Fibroblast of skin of scalp (primary cell): ENCODE measurements at places on chromosomes 1 and 21.

DNA sequence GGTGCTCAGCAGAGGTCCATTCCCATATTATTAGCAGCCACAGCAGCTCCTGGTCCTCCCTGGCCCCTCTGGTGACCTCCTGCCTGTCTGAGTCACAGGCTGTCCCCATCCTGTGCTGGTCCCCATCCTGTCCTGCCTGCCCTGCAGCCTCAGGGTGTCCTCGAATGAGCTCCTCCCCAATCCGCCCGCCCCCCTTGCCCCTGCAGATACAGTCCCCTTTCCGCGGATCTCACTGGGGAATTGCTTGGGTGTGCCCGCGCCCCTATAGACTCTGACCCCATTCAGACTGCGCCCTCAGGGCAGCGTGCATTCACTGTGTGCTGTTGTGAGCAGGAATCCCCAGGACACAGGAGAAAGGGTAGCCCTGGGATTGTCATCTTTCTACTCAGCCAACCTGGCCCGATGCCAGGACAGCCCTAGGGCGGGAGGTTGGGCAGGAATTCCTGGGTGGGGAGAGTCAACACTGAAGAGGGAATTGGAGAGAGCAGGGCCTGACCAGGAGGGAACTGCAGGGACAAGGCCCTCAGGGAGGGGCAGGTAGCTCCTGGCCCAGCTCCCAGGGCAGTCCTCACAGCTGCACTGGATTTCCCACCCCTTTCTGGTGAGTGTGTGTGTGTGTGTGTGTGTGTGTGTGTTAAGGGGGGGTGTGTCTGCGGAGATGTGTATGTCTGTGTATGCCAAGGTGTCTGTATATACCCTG is 1.1 kb upstream of the GUCA2A start:
- DNase-seq: peak; percentile 74

GRCh38 chr1:229557200-229557850 is 1.2 kb downstream of the ABCB10 start:
- peak; percentile 15 for DNase-seq

DNA sequence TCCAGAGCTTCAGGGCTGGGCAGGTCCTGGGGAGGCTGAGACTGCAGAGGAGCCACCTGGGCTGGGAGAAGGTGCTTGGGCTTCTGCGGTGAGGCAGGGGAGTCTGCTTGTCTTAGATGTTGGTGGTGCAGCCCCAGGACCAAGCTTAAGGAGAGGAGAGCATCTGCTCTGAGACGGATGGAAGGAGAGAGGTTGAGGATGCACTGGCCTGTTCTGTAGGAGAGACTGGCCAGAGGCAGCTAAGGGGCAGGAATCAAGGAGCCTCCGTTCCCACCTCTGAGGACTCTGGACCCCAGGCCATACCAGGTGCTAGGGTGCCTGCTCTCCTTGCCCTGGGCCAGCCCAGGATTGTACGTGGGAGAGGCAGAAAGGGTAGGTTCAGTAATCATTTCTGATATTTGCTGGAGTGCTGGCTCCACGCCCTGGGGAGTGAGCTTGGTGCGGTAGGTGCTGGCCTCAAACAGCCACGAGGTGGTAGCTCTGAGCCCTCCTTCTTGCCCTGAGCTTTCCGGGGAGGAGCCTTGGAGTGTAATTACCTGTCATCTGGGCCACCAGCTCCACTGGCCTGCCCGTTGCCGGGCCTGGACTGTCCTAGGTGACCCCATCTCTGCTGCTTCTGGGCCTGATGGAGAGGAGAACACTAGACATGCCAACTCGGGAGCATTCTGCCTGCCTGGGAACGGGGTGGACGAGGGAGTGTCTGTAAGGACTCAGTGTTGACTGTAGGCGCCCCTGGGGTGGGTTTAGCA is 9.3 kb downstream of the MYBPH start:
- no peak for DNase-seq

GRCh38 chr21:36310016-36310415 is 10.0 kb upstream of the MORC3 start:
- no peak for DNase-seq

DNA sequence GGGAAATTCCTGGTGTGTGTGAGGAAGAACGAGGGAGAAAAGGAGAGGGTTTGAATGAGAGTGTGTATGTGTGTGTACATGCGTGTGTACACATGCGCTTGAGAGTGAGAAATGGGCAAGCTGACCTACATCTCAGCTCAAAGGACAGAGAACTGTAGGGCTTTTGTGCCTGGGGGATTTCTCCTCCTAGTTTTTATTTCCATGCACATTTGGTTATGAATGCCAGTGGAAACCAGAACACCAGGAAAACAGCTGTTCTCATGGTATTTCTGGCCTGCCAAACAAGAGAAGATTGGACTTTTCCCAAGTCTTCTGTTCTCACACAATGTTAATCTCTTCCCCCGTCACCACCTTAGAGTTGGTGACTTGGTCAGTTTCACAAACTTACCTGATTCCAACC is 45.2 kb downstream of the SLC44A3 start:
- peak; percentile 84 for DNase-seq

- DNase-seq: no peak
These were observed 34.7 kb downstream of the CHD5 start for GRCh38 chr1:6145396-6145750.

GRCh38 chr1:183379951-183380350 is 38.2 kb downstream of the NMNAT2 start:
- peak; percentile 8 for DNase-seq

DNA sequence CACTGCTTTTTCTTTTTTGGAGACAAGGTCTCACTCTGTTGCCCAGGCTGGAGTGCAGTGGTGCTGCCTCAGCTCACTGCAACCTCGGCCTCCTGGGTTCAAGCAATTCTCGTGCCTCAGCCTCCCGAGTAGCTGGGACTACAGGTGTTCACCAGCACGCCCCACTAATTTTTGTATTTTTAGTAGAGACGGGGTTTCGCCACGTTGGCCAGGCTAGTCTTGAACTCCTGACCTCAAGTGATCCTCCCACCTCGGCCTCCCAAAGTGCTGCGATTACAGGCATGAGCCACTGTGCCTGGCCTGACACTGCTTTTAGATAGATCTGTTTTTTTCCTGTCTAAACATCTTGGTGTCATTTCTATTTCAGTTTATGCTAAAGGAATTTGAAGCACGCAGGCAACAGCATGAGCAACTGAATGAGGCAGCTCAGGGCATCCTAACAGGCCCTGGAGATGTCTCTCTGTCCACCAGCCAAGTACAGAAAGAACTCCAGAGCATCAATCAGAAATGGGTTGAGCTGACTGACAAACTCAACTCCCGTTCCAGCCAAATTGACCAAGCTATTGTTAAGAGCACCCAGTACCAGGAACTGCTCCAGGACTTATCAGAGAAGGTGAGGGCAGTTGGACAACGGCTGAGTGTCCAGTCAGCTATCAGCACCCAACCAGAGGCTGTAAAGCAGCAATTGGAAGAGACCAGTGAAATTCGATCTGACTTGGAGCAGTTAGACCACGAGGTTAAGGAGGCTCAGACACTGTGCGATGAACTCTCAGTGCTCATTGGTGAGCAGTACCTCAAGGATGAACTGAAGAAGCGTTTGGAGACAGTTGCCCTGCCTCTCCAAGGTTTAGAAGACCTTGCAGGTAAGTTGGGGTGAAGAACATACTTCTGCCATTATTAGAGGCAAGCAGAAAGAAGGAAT is 106.1 kb upstream of the BMP8A start:
- DNase-seq: no peak

GRCh38 chr1:7474143-7474490 is 297.0 kb upstream of the VAMP3 start:
- DNase-seq: no peak

DNA sequence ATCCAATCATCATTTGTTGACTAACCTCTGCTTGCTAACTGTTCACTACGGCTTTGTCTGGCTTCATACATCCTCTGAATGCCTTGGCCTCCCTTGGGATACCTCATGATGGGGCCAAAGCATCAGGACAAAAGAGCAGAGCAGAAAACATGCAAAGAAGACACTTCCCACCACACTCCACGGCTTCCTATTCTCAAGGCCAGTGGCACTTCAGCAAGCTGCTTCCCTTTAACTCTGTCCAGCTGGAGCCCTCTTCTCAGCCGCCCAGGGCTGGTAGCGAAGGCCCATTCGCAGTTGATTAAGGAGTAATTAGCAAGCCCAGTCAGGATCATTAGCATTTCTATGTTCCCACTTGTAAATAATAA is 224.3 kb upstream of the FGGY start:
- peak; percentile 42 for DNase-seq

DNA sequence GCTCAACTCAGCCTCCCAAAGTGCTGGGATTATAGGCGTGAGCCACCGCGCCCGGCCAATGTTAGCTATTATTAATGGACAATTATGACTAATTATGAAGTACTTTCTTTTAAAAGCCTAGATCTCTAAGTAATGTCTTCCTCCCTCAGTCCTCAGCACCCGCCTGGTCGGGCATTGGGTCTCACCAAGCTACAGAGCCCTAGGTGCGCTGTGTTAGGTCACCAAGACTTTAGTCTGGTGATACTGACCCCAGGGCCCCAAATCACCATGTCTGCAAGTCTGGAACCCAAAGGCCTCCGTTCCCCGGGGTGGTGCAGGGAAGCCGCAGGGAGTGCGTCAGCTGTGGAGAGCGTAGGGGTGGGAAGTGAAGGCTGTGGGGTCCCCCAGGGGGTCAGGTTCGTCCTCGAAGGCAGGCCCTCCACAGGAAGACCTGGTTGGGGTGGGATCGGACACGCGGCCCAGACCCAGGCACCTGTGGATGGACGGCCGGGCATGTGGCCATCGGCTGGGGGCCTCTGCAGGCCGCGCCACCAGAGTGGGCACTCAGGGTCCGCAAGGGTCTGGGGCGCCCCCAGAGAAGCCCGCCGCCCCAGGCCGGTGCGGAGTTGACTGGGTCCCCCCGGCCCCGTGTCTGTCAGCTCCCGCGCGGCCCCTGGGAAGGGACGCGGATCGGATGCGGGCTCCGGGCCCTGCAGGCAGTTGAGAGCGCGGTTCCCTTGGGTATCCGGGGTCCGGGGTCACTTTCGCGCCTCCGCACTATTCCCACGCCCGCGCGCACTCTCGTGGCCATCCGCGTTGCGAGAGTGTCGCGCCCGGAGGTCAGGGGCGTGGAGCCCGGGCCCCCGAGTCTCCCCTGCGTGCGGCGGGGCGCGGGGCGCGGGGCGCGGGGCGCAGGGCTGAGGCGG is 710 bp upstream of the PDXK start:
- no peak for DNase-seq

DNA sequence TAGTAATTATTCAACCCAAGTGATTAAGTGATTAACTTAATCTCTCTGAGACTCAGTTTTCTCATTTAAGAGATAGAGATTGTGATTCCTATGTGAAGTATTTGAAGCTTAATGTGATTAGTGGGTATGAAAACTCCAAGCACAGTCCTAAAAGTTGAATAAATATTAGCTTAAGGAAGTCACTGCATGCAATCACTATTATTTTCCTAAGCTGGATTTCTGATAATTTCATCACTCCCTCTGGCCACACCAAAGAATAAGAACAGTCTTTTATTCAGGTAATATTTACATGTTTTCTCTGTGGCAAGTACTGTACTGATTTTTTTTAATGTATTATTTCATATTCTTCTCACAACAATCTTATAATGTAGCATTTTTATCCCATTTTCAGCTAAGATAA is 31.1 kb downstream of the CD55 start:
- peak; percentile 68 for DNase-seq

DNA sequence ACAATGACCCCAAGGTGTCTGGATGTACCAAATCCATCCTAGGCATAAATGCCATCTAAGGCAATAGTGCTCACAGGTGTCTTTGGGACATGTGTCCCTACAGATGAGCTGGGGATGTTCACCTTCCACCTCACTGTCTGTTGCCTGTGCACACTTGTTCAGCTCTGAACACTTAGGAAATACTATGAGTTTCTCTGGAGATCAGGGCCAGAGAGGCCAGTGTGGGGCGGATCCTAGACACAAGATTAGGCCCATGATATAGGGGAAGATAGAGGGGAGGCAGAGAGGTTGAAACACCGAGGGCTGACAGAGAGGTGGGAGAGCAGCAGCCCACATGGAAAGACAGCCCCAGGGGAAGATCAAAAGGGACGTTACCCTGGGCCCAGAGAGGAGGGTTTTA is 25.6 kb downstream of the C1orf116 start:
- DNase-seq: no peak

DNA sequence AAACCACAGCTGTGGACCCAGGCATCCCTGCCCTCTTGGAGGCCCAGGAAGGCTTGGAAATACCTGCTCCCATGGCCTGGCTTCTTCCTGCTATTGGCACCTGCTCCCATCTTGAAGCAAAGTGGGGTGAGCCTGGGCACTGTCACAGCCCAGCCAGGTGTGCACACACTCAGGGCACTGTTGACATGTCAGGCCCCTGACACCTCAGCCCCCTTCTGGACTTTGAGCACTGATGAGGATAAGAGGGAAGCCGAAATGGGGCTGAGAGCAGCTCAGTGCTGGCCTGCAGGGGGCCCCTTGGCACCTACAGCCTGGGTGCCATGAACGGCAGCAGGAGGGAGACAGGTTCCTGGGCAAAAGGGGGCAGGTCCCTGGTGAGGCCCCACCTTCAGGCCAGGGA is 55.9 kb downstream of the DAB1 start:
- no peak for DNase-seq

- peak; percentile 2 for DNase-seq
These were observed 1.3 kb downstream of the PUM1 start for GRCh38 chr1:31064111-31064717.

- DNase-seq: no peak
These were observed 10.1 kb upstream of the SLAMF9 start for GRCh38 chr1:159964144-159964543.

DNA sequence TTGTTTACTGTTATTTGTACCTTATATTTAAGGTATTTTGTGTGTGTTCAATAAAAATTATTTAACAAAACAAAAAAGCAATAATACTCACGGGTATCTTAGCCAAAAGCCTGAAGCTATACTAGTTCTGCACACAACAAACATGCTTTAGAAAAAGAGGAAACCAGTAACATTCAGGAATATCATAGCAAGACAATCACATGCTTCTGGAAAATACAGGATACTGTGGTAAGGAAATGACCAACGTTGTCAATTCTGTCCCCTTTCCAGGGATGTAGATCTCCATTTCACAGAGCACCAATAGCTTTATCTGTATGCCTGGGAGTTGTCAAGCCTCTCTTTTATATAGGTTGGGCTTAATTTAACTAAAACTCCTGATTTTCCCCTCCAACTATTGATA is 288.4 kb downstream of the SMYD3 start:
- no peak for DNase-seq

- DNase-seq: no peak
These were observed 20.0 kb downstream of the GJA5 start for GRCh38 chr1:147740391-147740790.

DNA sequence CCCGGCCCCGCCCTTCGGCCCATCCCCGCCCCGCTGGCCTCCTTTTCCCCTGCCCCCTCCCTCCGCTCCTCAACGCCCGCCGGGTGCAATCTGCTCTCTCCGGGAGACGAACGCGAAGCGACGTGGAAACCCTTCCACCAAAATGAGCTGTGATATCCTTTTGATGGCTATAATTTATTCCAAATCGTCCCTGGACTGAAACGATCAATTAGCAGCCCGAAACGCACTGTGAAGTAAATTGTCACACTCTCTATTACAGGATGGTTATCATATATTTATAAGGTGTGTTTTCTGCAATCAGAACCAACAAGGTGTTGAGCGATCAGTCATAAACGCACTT is 134.6 kb upstream of the BARHL2 start:
- no peak for DNase-seq
